ENCODE measurements at places on chromosomes 3 and 15.

GRCh38 chr15:58852347-58852746, 81.1 kb downstream of the SLTM start:
- no peak for DNase-seq

GRCh38 chr15:31463521-31464102, 137.0 kb downstream of the KLF13 start:
- no peak for DNase-seq

GRCh38 chr3:48708481-48708889, 8.5 kb downstream of the IP6K2 start:
- DNase-seq: no peak

DNA sequence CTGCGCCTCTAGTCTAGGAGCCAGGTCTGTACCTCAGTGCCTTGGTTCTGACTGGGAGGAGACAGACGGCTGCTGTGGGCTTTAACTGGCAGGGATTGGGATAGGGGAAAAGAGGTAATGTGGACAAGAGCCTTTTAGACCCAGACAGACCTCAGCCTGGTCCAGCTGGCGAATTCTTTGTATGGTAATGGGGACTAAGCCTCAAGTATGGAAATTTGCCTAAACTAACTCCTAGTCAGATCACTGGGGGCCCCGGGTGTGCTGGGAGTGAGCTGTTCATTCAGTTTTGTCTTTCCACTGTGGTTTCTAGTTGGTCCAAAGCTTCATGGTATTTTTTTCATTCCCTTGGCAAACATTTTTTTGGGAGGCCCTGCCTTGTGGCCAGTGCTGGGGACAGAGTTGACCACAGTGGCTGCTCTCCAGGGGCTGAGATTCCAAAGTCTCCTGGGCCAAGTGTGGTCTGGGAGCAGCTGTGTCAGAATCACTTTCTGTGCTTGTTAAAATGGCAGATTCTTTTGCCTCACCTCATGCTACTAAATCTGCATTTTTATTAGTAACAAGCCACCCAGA, 261.4 kb upstream of the C2CD4B start:
- no peak for DNase-seq

Measured in stimulated activated CD8-positive, alpha-beta memory T cell treated with anti-CD3 and anti-CD28 coated beads, Interleukin-12 subunit alpha, Interleukin-12 subunit beta, amount 100 ng/mL, for 1 hour (primary cell).